ENCODE measurements at places on chromosomes 4 and X.

- DNase-seq, result no peak
These were observed 202.8 kb downstream of the SHROOM3 start for GRCh38 chr4:76637712-76638361.

DNA sequence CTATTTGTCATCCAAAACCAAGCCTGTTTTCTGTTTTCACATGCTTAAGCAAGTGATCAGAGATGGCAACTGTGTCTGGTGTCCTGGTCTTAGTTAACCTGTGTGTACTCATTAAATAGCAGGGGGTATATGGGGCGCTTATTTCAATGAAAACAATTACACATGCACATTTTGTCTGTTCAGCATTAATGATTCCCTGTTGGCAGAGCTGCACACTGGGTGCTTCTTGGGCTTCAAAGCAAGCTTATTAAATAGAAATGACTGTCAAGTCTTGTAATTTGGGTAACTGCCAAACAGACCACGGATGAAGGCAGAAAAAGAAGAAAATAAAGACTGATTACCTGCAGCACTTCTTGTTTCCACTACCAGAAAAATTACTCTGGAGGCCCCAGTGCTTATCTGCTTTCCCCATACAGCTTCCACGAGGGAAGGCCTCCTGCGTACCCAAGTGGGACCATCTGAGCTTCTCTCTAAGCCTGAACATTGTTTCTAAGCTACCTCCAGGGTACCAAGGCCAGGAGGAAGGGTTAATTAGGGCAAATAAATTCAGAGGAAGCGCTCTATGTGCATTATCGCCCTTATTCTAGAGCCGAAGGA lies 107.2 kb upstream of the TBL1X start:
- no peak for DNase-seq

GRCh38 chr4:122701965-122702364 lies 30.5 kb upstream of the BBS12 start:
- DNase-seq, result no peak

- DNase-seq, result no peak
These were observed 41.8 kb upstream of the AP1AR start for GRCh38 chr4:112189754-112190153.

DNA sequence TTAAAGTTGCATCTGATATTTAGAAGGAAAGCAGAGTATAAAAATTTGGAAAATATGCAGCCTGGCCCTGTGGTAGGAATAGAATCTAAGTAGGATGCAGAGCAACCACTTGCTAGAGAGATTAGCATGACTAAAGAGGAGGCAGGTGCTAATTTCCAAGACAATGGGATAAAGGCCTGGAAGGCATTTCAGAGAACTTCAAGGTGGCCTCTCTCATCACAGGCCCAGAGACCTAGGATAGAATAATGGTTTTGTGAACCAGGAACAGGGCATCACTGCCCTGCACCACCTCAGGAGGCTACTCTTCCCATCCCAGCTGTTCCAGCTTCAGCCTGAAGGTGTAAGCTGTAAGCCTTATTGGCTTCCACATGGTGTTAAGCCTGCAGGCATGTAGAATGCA lies 621.7 kb upstream of the HS3ST1 start:
- no peak for DNase-seq

DNA sequence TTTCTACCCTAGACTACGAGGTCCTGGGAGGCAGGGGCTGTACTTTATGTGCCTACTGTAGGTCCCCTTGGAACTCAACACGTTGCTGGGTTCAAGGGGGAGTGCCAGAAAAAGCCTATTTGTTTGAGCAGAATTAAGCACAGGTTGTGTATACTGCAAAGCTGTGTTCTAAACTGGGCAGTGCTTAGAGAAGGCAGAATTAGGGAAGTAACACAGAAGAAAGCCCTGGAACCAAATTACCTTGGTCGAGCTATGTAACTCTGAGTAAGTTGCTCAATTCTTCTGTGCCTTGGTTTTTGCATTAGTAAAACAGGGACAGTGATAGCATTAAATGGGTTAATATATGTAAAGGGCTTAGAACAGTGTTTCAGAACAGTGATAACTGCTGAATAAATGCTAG lies 245.0 kb upstream of the SFRP2 start:
- DNase-seq, result no peak

GRCh38 chr4:168317621-168318020 lies 931 bp downstream of the DDX60 start:
- no peak for DNase-seq

DNA sequence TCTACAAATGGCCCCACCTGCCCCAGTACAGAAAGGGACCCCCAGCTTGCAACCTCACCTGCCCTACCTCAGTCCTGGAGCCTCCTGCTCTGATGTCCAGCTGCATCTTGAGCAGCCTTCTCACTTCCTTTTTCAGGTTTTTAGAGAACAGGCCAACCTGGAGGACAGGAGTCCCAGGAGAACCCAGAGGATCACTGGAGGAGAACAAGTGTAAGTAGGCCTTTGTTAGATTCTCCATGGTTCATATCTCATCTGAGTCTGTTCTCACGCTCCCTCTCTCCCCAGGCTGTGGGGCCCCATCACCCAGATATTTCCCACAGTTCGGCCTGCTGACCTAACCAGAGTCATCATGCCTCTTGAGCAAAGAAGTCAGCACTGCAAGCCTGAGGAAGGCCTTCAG lies 3.6 kb downstream of the MAGEA11 start:
- no peak for DNase-seq

GRCh38 chr4:20176881-20177280 lies 74.8 kb upstream of the SLIT2 start:
- no peak for DNase-seq

GRCh38 chrX:115960440-115961084 lies 210.0 kb upstream of the AGTR2 start:
- DNase-seq, result no peak

GRCh38 chr4:81722290-81722851 lies 250.7 kb upstream of the RASGEF1B start:
- DNase-seq, result no peak

GRCh38 chr4:85932500-85933290 lies 427.2 kb downstream of the MAPK10 start:
- DNase-seq, result no peak

DNA sequence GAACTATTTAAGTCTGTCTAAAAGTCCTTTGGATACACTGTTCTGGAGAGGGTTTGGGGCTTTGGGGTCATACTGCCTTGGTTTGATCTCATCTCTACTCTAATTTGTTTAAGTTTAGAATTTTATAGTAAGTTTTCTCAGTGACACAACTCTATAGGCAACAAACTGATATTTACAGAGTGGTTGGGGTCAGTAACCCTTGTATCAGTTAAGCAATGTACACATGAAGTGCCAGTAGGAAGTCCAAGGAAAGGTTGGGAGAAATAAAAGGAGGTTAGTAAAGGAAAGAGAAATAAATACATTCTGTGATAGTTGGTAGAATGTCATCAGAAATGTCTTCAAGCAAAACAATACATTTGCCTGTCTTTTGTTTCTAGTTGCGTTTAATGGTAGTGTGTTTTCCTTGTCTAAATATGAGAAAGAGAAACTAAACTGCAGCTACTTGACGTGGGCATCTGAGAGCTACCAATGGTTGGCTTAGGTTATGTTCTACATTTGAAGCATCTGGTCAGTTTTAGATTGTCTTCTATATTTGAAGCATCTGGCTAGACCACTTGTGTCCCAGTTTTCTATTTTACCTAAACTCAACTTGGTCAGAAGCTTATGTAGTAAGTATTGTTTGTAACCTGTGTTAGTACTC lies 6.9 kb downstream of the ATP7A start:
- DNase-seq, result no peak

GRCh38 chrX:68090266-68090665 lies 343.0 kb downstream of the OPHN1 start:
- DNase-seq, result no peak

- no peak for DNase-seq
These were observed 29.8 kb downstream of the PAGE2 start for GRCh38 chrX:55118574-55118973.

DNA sequence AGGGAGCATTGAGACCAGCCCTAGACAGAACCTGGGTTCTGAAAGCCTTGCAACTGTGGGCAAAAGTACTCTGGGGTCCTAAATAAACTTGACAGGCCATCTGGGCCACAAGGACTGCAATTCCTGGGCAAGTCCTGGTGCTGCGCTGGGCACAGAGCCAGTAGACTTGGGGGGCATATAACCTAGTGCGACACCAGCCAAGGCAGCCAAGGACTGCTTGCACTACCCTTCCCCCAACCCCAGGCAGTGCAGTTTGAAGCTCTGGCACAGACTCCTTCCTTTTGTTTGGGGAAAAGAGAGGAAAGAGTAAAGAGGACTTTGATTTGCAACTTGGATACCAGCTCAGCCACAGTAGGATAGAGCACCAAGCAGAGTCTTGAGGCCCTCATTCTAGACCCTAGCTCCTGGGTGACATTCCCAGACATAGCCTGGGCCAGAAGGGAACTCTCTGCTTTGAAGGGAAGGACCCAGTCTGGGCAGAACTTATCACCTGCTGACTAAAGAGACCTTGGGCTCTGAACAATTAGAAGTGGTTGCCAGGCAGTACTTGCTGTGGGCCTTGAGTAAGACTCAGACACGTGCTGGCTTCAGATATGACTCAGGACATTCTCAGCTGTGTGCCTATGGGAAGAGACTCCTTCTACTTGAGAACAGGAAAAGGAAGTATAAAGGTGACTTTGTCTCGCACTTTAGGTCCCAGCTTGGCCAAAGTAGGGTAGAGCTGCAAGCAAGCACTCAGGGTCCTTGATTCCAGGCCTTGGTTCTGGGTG lies 522.8 kb downstream of the GLUD2 start:
- no peak for DNase-seq

DNA sequence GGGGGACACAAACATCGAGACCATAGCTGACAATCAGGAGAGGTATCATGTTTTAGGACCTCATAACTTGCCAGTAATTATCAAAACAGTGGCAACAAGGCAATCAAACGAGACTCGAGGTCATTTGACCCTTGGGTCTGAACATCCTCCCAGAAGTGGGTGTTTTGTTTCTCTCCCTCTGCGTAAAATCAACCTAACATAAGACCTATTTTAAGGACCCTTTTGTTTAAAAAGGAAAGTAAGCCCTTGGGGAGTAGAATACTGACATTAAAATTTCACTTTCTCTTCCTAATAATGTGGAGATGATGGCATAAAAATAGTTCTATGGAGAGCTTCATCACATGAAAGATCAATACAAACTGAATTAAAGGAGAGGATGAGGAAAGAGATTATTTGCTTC lies 106.2 kb upstream of the PUDP start:
- no peak for DNase-seq

Data from ascending aorta (tissue), 2 donors.